ENCODE measurements at places on chromosomes 5 and 9. TPM values are rescaled to one million over a fixed set of nuclear protein-coding genes. Genes with fewer than 3 reads are reported as not detected.

Gene UAP1L1
- 6.5 TPM for total RNA-seq

DNA sequence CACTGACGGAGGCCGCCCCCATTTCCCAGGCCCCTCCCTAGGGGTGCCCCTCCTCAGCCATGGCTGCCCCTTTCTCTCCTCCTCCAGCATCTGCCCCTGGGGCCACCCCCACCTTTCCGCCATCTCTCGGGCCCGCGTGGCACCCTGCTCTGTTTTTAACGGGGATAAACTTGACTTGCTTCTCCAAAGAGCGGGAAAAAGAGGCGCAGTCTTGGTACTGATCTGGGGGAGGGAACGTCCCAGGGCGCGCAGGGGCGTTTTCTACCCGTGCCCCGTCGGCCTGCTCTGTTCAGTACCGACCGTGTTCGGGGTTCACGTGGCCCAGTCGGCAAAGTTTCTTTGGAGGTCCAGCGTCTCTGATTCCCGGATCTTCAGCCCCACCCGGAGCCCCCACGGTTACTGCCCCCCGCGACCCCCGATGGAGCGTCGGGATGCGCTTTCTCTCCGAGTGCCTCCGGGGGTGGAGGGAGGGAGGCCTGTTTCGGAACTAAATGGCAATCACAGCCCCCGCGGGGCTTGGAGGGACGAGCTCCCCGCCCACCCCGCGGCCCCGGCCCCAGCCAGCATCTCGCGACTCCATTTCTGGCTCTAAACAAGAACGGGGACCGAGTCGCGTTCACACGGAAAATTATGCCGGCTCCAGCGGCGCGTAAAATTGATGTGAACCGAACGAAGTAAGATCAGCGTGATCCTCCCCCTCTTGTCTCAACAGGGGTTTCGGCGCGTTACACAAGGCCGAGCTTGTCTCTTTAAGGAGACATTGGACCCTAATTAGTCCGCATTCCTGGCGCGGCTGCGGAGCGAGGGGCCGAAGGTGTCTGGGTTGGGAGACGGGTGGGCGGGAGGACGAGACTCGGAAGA lies 1.1 kb upstream of the TLE4 start:
- DNase-seq: peak; percentile 77

Gene OCLN
- total RNA-seq: 0.51 TPM

Gene CKS2
- total RNA-seq: 3.2 TPM

DNA sequence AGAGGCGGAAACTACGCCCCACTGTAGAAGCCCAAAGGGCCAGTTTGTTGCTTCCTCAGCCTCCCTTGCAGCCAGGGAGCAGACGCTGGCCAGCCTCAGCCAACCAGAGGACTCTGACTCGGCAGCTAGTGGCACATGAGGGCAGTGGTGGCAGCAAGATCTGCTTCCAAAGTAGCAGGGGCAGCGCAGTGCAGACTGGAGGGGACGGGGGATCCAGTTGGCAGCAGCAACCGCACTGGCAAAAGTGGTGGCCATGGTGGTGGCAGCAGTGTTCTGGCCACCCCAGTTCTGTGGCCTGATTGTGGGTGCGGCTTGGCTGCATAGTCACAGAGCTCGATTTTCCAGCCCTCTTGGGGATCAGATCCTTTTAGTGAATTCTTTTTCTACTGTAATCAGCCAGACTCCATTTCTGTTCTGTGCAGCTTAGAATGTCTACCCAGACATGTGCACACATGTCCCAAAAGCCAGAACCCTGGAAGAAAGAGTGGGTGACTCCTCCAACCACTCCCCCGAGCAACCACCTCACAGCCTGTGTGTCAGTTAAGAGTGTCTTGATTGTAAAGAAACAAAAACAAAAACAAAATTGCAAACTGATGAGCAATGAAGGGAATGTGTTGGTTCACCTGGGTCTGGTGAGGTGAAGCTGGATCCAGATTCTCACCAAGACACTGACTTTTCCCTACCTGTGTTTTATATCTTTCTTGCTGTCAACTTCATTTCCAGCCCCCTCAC lies 11.0 kb upstream of the ZBTB43 start:
- DNase-seq: no peak

Measured in cardiac septum (tissue), 1 donor.